ENCODE measurements at places on chromosomes 7 and 10. TPM values are rescaled to one million over a fixed set of nuclear protein-coding genes. Genes with fewer than 3 reads are reported as not detected.

Gene C10orf143
- 2.5 TPM for total RNA-seq

Gene MYOZ1
- total RNA-seq = not detected

Gene TRPV5
- total RNA-seq = not detected

Gene CYP3A4
- total RNA-seq = not detected

Gene INA
- 0.92 TPM for total RNA-seq

DNA sequence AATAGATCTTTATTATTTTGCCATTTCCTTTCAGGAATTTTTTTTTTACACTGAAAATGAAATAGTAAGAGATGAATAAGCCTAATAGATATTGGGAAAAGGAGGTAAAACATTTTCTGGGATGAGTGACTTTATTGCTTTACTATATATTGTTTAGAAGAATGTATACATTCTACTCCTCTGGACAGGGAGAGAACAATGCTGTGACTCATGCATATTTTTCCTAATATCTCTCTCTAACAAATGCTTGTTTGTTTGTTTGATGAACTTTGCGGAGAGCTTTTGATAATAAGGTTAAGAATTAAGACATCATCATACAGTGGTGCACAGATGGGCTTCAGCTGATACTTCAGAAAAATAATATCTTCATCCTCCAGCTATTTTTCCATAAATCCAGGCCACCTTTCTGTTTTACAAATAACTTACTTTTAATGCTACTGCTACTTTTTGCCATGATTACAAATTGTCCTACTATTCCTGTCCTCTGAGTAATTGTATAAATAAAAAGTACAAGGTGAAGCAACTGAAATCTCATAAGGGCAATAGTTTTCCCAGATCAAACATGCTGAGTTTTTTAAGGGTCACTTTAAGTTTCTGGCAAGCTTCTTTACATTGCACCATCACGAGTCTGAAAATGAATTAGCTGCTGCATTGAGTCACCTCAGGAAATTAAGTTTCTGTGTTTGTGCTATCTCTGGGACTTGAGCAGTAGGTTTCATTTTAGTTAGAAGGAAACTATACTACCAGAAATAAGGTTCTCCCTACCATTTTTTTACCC is 207.3 kb upstream of the POT1 start:
- no peak overlapping the region for H3K27ac ChIP-seq
- no peaks in the 10 kb centered on the region for H3K4me1 ChIP-seq
- no peak overlapping the region for H3K4me3 ChIP-seq
- no peak for DNase-seq
- no peaks in the 10 kb centered on the region for H3K27me3 ChIP-seq
- H3K36me3 ChIP-seq = no peaks in the 10 kb centered on the region

- no peaks in the 10 kb centered on the region for H3K4me1 ChIP-seq
- peaks cover 14% of the 10 kb centered on the region for H3K27me3 ChIP-seq
- H3K27ac ChIP-seq = no peak overlapping the region
- H3K4me3 ChIP-seq = no peak overlapping the region
- no peak for DNase-seq
Observed at GRCh38 chr7:111753968-111754367, 191.7 kb upstream of the IMMP2L start.

DNA sequence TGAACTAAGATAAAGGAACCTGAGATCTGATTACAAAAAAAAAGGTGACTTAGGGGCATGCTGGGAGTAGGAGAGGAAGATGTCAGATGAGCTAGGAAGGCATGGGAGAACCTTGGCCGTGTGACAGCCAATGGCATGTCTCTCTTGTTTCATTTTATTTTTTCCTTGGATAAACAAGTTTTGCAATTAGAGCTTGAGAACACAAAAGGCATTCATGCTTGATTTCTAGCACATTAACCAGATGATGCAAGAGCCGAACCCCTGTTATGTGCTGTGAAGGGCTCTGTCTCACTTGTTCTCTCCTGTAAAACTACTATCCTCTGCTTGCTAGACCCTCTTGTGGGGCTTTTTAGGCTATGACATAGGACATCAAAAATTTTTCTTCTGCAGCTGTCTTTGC is 134.3 kb upstream of the ASAH2 start:
- no peaks in the 10 kb centered on the region for H3K27me3 ChIP-seq
- peaks cover 9% of the 10 kb centered on the region for H3K4me1 ChIP-seq
- no peak overlapping the region for H3K4me3 ChIP-seq
- no peaks in the 10 kb centered on the region for H3K36me3 ChIP-seq
- DNase-seq = no peak

DNA sequence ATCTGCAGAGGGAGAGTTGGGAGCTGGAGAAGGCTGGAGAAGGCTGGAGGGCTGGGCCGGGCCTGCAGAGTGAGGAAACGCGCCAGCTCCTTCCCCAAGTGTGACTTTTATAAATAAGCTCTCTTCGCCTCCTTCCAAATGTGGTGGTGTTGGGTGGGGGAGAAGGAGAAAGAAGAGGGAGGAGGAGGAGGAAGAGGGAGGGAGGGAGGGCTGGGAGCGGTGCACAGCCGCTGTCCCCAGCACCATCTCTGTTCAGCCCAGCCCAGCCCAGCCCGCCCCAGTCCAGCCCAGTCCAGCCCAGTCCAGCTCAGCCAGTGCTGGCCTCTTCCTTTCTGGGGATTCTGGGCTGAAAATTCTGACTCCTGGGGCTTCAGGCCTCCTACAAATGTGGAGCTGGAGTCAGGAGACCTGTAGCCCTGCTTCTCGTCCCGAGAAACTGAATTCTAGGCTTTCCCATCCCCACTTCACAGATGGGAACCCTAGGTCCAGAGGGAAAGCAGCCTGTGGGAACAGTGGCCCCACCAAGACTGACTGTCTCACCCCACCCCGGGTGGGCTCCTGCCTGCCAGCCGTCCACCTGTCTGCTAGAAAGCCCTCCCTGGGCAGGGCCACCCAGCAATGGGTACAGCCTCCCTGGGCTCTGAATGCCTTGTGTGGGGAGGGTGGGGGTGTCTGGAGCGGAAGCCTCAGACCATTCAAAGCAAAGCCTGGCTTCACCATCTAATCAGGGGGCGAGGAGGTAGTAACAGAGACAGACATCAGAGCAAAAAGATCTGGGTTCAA is 2.3 kb downstream of the STX1A start:
- H3K36me3 ChIP-seq = peaks cover 7% of the 10 kb centered on the region
- peaks cover 16% of the 10 kb centered on the region for H3K27me3 ChIP-seq
- peaks cover 43% of the 10 kb centered on the region for H3K4me1 ChIP-seq
- H3K27ac ChIP-seq = peak overlapping the region; percentile 91
- H3K4me3 ChIP-seq = peak overlapping the region; percentile 92

- H3K27me3 ChIP-seq = no peaks in the 10 kb centered on the region
- H3K4me3 ChIP-seq = no peak overlapping the region
- no peak overlapping the region for H3K27ac ChIP-seq
- no peaks in the 10 kb centered on the region for H3K36me3 ChIP-seq
- DNase-seq = no peak
Observed at GRCh38 chr10:60456053-60456452, 66.4 kb upstream of the ANK3 start.

GRCh38 chr7:35565927-35566326 is 129.0 kb downstream of the HERPUD2 start:
- no peaks in the 10 kb centered on the region for H3K4me1 ChIP-seq
- DNase-seq = no peak
- H3K27me3 ChIP-seq = peaks cover 26% of the 10 kb centered on the region
- H3K4me3 ChIP-seq = no peak overlapping the region
- H3K36me3 ChIP-seq = no peaks in the 10 kb centered on the region

GRCh38 chr10:118725886-118726500 is 28.8 kb downstream of the CACUL1 start:
- no peak for DNase-seq
- no peak overlapping the region for H3K4me3 ChIP-seq
- H3K36me3 ChIP-seq = peaks cover 7% of the 10 kb centered on the region

- peaks cover 44% of the 10 kb centered on the region for H3K4me1 ChIP-seq
- no peaks in the 10 kb centered on the region for H3K36me3 ChIP-seq
- no peak for DNase-seq
- H3K4me3 ChIP-seq = no peak overlapping the region
- no peaks in the 10 kb centered on the region for H3K27me3 ChIP-seq
Observed at GRCh38 chr10:110837418-110838171, 34.1 kb upstream of the PDCD4 start.

DNA sequence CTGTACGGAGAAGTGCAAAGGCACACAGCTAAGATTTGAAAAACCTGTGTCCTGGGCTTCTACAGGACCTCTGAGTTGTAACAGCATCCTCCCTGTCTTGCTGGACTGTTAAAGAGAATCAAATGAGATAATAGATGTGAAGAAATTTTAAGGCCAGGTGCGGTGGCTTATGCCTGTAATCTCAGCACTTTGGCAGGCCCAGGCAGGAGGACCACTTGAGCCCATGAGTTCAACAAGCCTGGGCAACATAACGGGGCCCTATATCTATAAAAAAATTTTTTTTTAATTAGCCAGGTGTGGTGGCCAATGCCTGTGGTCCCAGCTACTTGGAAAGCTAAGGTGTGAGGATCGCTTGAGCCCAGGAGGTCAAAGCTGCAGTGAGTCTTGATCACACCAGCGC is 2.9 kb upstream of the ARHGAP21 start:
- no peak for DNase-seq
- peaks cover 2% of the 10 kb centered on the region for H3K36me3 ChIP-seq
- H3K4me3 ChIP-seq = no peak overlapping the region
- H3K4me1 ChIP-seq = peaks cover 12% of the 10 kb centered on the region

DNA sequence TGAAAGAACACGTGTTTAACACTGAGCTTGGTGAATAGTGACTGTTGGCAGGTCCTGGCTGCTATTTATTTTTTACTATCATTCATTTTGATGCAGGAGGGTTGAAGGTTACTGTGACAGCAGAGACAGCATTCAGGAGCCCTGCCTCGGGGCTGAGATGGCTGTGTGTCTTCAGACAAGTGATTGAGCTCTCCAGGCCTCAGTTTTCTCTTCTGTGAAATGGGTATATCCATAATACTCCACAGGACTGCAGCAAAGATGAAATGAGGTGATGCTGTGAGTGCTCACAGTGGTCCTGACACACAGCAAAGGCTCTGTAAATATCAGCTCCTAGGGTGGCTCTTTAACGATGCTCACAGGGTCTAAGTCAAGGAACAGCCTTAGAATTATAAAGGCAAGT is 295.2 kb downstream of the GFRA1 start:
- H3K36me3 ChIP-seq = no peaks in the 10 kb centered on the region
- no peak for DNase-seq
- H3K27me3 ChIP-seq = no peaks in the 10 kb centered on the region
- no peak overlapping the region for H3K27ac ChIP-seq

GRCh38 chr7:35604595-35604994 is 90.3 kb downstream of the HERPUD2 start:
- H3K36me3 ChIP-seq = no peaks in the 10 kb centered on the region
- no peaks in the 10 kb centered on the region for H3K4me1 ChIP-seq
- no peak for DNase-seq

- H3K27me3 ChIP-seq = peaks cover 30% of the 10 kb centered on the region
- H3K4me3 ChIP-seq = no peak overlapping the region
- no peaks in the 10 kb centered on the region for H3K36me3 ChIP-seq
- no peak for DNase-seq
Observed at GRCh38 chr7:33073243-33073642, 10.7 kb upstream of the NT5C3A start.

DNA sequence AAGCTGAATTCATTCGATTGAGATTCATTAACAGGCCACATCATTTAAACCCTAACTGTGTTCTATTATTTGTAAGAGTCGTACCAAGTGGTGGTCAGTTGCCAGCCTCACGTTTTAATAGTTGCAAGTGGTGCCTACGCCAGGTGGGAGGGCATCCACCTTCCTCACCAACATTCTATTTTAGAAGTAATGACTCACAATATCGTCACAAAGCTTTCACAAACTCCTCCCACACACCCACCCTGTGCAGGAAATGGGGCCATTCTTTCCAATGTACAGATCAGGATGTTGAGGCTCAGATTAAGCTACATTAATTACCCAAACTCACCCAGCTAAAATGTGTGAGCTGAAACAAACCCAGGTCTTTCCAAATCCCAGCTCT is 77.3 kb upstream of the SAMD8 start:
- DNase-seq = peak; percentile 69
- no peaks in the 10 kb centered on the region for H3K27me3 ChIP-seq
- H3K27ac ChIP-seq = peak overlapping the region; percentile 90
- H3K4me1 ChIP-seq = peaks cover 41% of the 10 kb centered on the region
- H3K36me3 ChIP-seq = peaks cover 27% of the 10 kb centered on the region

GRCh38 chr7:94264756-94265155 is 129.9 kb upstream of the COL1A2 start:
- no peaks in the 10 kb centered on the region for H3K4me1 ChIP-seq
- no peak overlapping the region for H3K4me3 ChIP-seq
- H3K27ac ChIP-seq = no peak overlapping the region

DNA sequence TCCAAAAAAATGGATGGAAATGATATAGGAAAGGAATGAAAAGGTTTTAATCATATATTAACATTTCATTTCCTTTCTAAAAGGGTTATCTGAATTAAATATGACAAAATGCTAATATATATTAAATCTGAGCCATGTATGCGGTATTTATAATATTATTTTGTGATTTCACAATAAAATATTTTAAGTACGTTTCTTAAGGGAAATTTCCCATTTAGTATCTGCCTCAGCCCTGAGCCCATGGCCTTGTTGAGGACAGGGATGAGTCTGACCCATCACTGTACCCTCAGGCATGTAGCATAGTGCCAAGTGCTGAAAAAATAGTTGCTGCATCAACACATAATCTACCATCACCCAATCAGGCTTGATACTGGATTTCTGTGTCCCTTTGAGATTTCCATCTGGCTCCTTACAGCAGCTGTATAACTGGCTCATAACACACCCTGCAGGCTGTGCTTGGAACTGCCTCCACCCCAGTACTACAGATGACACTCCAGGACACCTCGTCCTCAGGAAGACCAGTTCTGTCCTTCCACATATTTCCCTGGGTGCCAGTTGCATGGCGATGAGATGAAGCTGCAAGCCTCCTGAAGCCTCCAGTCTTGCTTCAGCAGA is 59.4 kb upstream of the ASAH2 start:
- no peak overlapping the region for H3K27ac ChIP-seq
- peaks cover 30% of the 10 kb centered on the region for H3K36me3 ChIP-seq
- no peak overlapping the region for H3K4me3 ChIP-seq
- no peaks in the 10 kb centered on the region for H3K27me3 ChIP-seq
- DNase-seq = peak; percentile 66
- peaks cover 16% of the 10 kb centered on the region for H3K4me1 ChIP-seq

GRCh38 chr10:129622736-129623135 is 155.7 kb downstream of the MGMT start:
- no peaks in the 10 kb centered on the region for H3K36me3 ChIP-seq
- no peak for DNase-seq
- H3K4me3 ChIP-seq = no peak overlapping the region

DNA sequence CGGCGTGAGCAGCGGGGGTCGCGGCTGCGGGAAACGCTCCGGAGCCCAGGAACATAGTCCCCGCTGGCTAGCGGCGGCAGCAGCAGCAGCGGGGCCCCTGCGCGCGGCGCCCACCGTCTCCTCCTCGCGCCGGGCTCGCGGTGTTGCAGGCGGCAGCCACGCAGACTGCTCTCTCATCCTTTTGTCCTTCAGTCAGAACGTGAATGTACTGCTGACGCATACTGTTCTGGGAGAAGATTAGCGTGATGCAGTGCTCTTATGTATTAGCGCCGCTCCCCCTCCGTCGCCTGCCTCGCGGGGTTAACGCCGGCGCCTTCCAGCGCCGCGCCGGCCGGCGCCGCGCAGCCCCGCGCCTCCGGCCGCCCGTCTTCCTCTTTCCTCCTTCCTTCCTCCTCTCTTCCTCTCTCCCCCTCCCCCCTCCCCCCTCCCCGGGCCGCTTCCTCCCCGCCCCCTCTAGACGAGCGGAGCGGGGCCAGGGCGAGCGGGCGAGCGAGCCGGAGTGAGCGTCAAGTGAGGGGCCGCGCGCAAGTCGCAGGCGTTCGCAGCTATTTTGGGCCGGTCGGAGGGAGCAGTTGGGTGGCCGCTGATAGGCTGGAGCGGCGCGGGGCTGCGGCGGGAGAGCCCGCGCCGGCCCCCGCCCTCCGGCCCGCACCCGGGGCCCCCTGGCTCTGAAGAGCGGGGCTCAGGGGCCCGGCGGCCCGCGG is 816 bp upstream of the LRRC4 start:
- H3K27me3 ChIP-seq = peaks cover 22% of the 10 kb centered on the region
- DNase-seq = peak; percentile 80
- H3K4me1 ChIP-seq = peaks cover 7% of the 10 kb centered on the region
